ENCODE measurements at places on chromosomes 4 and X.

DNA sequence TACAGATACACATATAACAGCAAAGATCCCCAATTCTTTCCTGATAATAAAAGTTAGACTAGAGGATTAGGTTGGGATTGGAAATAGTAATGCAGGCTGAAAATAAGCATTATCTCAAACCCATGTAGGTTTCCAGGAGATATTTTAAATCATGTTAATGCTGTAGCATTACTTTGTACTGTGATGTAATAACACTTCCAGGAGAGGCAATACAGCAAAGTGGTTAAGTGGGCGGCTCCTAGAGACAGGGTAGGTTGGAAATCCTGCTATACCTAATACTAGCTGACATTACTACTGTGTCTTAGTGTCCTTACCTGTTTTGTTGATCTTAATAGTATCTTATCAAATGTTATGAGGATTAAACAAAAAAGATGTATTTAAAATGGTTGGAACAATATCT is 9.6 kb downstream of the PAICS start:
- DNase-seq = no peak

DNA sequence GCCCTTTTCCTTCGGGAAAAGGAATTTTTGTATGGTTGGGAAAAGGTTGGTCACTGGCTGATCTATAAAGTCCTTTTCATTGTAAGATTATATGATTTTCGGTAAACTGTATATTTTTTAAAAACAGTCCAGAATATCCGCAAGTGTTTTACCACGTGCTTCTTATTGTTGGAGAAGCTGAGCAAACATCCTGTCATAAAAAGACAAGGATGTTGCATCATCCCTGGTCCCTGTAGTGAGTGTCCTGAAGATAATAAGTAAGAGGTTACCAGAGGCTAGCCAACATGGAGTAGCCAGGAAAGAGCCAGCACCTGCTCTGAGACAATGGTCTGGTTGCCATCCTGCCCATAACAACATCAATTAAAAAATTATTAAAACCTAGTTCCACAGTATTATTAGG is 5.1 kb downstream of the CXCL9 start:
- no peak for DNase-seq

DNA sequence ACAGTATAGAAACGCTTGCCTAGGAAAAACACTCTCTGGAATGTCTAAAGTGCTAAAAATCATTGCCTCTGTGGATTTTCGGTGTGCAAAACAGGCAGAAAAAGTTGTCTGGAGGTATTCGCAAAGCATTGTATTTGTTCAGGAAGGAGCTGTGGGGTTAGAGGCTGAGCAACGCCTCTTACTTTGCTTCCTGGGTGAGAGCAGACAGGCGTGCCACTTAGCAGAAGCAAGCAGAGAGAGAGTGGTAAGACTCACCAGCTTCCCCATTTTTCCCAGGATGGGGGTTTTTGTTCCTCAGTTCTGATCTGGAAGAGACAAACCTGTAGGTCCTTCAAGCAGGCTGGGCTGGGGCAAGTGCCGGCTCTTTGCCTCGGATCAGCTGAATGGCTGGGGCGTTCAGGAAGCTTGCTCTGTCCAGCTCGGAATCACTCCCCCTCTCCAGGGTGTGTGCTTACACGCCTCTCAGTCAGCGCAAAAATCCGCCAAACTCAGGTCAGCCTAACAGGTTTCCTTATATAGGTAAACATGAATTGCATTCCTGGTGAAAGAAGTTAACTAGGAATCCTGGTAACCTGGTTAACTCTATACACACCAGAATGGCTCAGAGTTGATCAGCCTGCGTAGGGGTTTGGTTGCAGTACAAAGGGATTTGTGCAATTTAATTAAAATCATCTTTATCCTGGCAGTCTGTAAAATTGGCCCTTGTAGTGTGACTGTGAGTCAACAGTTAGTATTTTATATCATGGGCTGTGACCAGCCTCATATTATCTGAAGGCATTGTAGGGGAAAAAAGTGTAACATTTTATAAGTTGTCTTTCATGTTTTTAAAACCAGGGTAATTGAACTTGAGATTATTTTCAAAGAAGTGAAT is 213.1 kb upstream of the MID1 start:
- DNase-seq = no peak

DNA sequence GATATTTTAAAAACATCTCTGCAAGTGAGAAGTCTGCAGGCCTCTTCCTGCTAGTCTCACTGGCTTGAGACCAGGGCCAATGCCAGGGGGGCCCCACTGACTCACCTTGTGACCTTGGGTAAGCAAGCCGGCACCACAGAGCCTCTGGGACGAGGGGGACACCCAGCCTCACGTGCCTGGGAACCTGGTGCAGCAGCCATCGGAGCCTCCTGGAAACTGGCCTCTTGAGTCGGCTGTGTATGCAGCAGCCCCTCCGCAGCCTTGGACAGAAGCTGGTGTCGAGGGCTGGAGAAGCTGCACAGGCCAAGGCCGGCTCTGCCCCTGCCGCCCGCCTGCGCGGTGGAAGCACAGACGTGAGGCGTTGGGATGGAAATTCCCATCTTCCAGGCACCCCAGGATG is 8.7 kb downstream of the TADA2B start:
- DNase-seq = no peak

DNA sequence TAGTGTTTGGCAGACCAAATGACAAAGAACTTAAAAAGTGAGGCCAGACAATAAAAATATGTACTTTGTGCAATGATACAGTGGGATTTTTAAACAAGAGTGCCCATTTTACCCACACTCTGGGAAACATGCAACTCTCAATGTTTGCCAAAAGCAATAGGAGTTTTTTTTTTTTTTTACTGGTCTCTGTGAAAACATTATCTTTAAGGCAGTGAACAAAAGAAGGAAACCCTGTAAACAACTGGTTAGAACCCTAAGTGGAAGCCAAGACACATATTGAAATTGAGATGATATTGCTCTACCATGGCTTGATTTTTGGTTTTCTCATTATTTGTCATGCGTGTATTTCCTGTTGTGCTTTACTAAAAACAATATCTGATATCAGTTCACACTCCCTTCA is 67.2 kb upstream of the PPP3CA start:
- DNase-seq = no peak

DNA sequence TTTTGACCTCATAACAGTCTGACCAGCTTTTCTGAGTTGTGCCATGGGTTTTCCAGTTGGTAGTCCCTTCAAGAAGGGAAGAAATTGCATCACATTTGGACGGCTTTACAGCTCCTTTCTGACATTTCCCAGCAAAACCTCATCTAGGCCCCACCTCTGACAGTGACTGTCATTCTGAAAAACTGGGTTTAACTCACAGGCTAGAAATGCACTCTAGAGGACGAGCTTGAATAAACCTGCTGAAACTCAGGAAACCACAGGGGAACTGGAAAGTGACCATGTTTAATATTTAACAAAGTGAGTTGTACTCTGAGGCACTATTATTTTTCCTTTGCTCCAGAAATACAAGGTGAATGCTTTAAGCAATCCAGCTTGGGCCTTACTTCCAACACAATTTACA is 434.3 kb upstream of the RASGEF1B start:
- DNase-seq = no peak

DNA sequence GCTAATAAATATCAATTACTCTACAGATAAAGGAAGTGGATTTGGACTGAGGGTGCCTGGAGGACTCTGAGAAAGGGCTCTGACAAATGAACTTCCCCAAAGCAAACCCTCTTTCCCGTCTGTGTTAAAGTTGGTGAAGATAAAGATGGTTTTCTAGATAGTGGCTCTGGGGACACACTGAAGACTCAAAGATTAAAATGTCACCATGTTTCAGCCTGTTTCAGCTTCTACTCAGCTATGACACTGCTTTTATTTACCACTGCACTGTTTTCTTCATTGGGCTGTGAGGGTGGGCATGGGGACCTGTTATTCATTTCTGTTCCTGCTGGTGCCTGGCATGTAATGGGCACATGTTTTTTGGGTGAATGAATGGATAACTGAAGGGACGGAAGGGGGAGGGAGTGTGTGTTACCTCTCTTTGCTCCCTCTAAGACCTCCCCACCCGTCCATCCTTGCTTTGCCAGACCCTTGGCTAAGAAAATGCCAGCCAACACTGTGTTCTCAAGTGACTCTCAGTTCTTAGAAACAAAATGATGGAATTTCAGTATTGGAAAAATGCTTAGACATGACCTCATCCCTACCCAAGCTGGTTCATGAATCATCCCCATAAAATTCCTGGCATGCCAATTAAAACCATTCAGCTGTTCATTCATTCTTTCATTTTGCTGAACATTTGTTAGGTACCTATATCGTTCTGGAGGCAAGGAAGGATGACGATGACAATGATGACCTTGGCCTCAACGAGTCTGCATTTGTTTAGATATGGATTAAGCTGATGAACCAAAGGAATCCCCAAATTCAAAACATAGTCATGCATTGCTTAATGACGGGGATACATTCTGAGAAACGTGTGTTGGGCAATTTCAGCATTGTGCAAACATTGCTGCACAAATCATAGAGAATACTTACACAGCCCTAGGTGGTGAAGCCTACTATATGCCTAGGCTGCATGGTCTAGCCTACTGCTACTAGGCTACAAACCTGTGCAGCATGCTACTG is 13.4 kb upstream of the STK32B start:
- peak; percentile 93 for DNase-seq

- no peak for DNase-seq
These were observed 726.9 kb downstream of the GRID2 start for GRCh38 chr4:93030670-93031069.

DNA sequence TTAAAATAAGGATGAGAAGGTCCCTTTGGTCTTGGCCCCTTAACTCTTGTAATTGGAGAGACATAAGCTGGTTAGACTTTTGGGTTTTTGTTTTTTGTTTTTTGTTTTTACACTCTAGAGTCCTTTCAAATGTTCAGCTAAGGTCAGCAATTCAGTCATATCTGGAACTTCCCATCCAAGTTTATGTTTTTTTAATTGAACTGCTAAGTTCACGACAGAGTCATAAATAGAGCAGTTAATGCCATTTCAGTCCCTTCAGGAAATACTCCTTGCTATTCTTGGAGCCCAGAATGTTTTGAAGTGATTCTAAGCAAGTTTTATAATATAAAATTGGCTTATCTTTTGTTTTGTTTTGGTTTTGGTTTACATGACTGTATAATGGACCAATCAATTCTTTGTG is 329.4 kb upstream of the PABPC4L start:
- DNase-seq = no peak

Measured in fibroblast of skin of left biceps (primary cell).